Fibroblast of upper back skin (primary cell): ENCODE measurements at places on chromosomes 16 and 17.
A peak's percentile ranks its signal among the peaks of the same experiment; 100 is the strongest.

GRCh38 chr17:28693869-28694268, 17.8 kb downstream of the PROCA1 start:
- no peak for DNase-seq

DNA sequence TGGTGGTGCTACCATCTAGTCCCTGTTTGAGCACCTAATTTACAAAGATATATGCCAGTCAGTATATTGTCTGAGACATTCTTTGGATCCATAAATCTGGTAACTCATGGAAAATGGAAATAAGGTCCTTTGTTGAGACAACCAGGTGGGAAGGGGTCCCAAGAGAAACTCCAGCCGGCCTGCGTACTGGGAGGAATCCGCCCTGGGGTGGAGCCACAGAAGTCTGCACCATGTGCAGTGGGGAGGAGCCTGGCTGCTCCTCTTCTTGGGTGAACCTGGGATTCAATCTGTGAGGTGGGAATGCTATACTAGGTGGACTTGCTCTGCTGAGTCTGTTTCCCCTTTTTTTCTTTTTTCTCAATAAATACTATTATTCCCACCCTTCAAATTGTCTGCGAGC, 339.2 kb upstream of the TNRC6C start:
- no peak for DNase-seq

DNA sequence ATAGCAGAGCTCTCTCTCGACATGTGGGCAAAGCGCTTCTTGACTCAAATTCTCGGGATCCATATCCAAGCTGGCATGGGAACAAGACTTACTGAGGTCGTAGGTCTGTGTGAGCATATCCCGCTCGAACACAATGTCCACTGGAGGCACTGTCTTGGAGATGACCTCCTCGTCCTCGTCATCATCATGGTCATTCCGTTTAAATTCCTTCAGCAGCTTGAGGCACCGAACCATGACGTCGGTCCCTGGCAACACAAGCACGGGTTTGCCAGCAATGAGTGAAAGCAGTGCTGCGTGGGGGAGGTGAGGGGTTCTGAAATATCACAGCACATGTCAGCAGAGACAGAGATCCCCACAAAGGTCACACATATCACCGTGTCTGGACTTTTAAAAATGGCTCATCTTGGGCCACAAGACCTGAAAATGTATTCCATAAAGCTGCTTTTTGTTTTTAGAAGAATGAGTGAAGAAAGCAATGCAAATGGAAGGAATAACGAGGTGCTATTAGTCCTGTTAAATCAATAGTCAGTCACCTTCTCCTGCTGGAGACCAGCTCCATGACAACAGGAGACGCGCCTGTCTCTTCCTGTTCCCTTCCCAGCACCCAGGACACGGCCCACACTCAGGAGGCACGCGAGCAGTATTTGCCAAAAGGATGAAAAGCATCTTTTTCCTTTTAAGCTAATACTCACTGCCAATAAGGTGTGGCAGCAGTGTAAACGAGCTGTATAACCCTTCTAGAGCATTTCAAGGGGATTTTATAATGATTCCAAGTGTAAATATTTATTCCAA, 37.9 kb downstream of the GTF3C1 start:
- no peak for DNase-seq

- no peak for DNase-seq
Observed at GRCh38 chr17:31226950-31227349, 70.1 kb downstream of the OMG start.

DNA sequence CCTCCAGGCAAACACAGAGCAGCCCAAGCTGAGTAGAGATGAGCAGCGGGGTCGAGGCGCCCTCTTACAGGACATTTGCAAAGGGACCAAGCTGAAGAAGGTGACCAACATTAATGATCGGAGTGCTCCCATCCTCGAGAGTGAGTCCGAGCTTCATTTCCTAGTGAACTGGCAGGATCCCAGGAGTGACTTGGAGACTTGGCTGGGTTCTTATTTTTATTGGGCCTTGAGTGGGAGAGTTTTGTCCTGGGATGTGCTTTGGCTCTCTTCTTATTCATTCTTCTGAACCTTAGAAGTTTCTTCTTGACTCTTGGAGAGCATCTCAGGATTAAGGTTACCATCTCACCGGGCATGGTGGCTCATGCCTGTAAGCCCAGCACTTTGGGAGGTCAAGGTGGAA, 27.2 kb upstream of the CDC6 start:
- no peak for DNase-seq

- DNase-seq, result no peak
Observed at GRCh38 chr16:30526137-30526822, at the start of gene ZNF768. TSS of gene ZNF768 (minus strand) at chr16:30526566. CDS start at chr16:30526413, 153 bp downstream.

GRCh38 chr16:23700509-23700908, 12.5 kb downstream of the ERN2 start:
- no peak for DNase-seq

GRCh38 chr16:70740914-70741782, 55.3 kb upstream of the MTSS2 start:
- peak; percentile 75 for DNase-seq

GRCh38 chr17:73588891-73589290, 55.4 kb downstream of the SDK2 start:
- no peak for DNase-seq

- DNase-seq, result no peak
Observed at GRCh38 chr17:37137906-37138514, 189.3 kb downstream of the AATF start.

- peak; percentile 66 for DNase-seq
Observed at GRCh38 chr17:42679492-42680330, 1.9 kb downstream of the CCR10 start.

- no peak for DNase-seq
Observed at GRCh38 chr17:18368946-18369345, 5.6 kb upstream of the SHMT1 start.

DNA sequence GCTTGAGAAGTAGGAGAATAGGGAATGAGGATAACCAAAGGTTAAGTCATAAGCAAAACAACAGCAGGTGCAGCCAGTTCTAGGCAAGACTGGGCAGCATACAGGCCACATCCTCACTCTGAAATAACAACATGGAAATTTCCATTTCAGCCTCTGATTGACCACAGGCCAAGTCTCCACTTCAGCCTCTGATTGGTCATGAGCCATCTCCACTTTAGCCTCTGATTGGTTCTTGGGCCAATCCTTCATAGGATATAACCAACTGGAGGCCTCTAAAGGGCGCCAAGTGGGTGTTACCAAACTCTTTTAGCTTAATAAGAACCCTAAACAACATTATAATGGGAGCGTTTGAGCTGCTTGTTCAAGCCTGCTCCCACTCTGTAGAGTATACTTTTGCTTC, 512.0 kb downstream of the NPIPA7 start:
- no peak for DNase-seq

GRCh38 chr16:65069766-65070165, 52.1 kb downstream of the CDH11 start:
- peak; percentile 41 for DNase-seq

- peak; percentile 36 for DNase-seq
Observed at GRCh38 chr16:23148513-23149266, 562 bp downstream of the USP31 start.

DNA sequence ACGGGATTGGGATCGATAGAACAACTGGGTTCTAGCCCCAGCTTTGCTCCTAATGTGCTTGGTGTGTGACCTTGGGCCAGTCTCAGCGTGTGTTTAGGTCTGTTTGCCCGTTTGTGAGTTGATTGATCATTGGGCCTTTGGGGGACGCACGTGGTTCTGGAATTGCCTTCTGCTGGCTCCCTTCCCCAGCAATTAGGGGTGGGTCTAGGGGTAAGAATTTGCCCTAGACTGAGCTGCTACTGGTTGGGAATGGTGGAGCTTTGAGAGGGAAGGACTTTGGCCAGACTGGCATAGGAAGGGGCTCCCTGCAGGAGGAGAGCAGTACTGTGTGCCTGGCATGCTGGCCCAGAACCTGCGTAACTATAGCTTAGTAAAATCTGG, 1.5 kb downstream of the SPNS2 start:
- no peak for DNase-seq

DNA sequence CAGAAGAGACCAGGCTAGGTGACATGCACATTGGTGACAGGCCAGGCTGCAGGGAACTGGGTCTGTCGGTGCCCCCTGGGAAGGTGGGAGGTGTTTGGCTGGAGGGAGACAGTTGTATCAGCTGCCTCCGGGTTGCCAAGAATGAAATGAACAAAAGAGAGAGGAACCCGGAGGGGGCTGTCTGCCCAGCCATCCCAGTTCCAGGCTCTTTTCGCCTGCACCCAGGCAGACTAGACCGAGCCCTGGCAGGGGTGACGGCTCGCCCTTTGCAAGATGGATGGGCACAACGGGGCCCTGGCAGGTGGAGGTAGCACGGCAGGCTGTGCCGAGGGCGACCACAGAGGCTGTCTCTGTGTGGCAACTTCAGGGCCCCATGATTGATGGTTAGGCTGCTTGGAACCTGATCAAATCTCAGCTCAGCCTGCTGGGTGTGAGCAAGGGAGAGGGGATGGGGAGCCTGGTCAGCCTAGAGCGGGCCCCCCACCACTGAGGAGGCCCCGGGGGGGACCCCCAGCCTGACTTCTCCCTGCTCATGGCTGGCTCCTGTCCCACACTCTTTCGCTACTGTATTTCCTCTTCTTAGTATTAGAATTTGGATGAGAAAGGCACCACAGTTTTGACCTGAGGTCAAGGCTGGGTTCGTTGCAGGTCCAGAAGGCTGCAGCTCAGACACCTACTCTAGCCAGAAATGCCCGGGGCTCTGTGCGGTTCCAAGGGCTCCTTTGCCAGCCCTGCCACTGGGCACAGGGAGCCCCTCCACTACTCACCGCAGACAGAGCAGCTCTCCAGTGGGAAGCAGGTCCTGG, 118.9 kb upstream of the CHMP6 start:
- no peak for DNase-seq

DNA sequence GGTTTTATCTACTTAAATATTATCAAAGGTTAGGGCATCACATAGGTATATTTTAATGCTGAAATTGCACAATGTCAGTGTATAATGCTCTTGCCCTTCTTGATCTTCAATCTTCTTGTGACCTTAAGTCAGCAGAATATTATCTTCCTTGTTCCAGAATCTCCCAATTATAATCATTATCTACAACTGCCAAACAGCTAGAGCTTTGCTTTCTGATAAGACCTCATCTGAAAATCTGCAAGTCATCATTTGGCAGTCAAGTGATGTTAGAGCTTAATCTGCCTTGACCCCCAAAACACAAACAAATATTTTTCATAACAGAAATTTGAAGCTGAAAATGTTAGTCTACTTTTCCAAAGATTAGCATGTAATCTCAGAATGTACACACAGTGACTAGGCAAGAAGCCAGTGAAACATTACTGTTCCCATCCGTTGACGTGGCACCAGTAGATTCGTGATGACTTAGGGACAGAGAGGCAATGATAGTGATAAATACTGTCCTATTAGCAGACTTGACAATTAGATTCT, 19.8 kb downstream of the REXO5 start:
- no peak for DNase-seq

DNA sequence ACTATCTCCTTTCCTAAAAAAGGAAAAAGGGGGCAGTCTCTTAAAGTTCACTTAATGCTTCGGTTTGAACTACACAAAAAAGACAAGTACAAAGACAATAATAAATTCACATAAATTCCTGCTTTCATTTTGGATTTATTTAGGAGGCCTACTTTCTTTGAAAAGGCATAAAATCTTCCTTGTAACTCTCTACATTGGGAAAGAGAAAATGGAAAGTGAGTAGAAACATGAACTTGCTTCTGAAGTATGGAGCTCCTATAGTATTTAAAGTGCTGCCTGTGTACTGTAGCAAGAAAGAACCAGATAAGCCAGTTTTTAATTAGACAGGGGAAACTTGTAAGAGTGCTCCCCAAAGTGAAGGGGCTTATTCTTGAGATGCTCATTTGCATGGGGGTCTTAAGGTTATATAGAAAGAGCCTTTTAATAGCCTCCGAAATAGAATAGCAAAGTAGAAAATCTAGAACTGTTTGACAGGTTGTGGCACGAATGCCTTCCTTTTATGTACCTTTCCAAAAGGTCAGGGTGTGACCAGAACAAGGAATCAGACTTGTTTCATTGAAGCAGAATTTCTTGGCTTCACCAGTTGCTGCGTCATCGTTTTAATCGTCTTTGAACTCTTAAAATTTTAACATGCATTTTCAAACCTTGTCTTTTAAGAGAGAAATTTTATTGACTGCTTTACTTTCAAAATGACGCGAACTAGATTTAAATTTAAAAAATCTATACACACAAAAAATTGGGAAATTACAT, 12.9 kb downstream of the GAN start:
- no peak for DNase-seq

DNA sequence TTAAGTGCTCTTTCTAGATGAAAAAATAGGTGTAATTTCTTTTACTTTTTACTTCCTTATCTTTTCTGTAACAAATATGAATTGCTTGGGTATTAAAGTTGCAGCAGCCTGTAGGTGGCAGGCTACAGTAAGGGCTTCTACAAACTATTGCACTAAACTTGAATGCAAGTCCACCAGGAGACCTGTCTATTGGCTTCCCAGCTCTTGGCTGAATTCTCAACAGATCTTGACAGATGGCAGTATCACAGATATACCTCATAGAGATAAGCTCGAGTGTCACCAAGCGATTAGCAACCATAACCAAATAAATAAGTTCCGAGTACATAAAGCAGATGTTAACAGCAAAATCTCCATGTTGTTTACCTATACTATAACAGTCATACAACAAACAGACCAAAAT, 5.9 kb downstream of the BBS2 start:
- peak; percentile 66 for DNase-seq

DNA sequence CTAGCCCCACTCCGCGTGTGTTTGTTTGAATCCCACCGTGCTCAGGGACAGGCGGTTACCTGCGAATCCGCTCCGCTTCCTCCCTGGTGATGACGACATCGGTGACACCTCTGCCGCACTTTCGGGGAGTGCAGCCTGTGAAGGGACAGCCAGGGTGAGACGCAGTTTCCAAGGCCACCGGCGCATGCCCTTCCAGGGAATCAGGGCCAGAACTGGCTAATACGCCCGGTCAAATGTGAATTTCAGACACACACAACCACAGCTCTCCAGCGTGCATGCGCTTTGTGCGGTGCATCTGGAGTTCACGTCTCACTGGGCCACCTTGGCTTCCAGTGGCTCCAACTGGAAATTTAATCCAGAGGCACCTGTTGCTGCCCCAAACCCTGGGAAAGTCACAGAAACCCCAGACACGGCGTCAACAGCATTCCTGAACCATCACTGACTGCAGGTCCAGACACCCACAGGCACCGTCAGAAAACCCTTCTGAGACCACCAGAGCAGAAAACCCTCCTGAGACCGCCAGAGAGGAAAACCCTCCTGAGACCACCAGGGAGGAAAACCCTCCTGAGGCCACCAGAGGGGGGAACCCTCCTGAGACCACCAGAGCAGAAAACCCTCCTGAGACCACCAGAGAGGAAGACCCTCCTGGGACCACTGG, 6.6 kb upstream of the HEXD start:
- no peak for DNase-seq

DNA sequence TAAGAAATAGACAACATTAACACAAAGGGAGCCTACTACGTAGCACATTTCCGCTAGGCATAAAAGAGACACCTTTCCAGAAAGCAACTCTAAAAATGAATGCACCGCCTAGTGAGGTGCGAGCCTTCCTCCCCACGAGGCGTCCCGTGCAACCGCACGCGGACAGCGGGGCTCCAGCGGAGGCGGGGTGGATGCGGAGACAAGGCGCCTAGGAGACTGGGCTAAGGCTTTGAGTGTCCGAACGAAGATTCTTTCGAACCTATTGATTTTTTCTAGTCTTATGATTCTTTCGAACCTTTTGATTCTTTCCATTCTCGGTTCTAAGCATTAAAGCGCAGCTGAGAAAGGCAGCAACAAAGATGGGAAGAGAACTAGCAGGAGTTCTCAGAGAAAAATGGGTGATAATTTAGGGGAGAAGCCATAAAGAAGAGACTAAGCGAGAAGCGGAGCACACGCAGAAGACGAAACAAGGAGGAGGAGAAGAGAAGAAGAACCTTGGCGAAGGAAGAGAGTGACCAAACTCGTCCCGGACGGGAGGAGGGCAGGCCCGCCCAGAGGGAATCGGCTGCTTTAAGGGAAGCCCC, 394 bp upstream of the CPD start:
- DNase-seq, result no peak

GRCh38 chr17:42780851-42781638, 635 bp downstream of the WNK4 start:
- DNase-seq, result no peak
